T follicular helper cell (primary cell): ENCODE measurements at places on chromosomes 3 and 15.

DNA sequence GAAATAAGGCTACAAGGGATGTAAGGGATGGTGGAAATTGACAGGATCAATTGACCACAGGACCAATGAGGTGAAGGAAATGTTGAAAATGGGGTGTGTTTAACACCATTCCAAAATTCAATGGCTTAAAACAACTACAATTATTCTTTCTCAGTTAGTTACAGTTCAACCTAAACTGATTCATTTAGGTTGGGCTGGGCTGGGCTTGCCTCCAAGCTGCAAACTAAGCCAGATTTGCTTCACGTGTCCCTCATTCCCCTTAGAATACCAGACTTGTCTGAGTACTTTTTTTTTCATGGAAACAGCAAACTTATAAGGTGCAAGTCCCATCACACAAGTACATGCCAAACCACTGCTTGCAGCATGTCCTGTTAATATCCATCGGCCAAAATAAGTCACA lies 280.1 kb downstream of the NEK10 start:
- DNase-seq, result no peak

- peak; percentile 60 for DNase-seq
Measured at GRCh38 chr15:91853511-91853947, at the start of gene SLCO3A1. Gene SLCO3A1 (plus strand): TSS chr15:91853708.

- no peak for DNase-seq
Measured at GRCh38 chr15:57287123-57287521, 89.2 kb upstream of the CGNL1 start.

- DNase-seq, result no peak
Measured at GRCh38 chr3:119781330-119782198, at the start of gene NR1I2. Gene NR1I2 (plus strand): TSS chr3:119782101.

DNA sequence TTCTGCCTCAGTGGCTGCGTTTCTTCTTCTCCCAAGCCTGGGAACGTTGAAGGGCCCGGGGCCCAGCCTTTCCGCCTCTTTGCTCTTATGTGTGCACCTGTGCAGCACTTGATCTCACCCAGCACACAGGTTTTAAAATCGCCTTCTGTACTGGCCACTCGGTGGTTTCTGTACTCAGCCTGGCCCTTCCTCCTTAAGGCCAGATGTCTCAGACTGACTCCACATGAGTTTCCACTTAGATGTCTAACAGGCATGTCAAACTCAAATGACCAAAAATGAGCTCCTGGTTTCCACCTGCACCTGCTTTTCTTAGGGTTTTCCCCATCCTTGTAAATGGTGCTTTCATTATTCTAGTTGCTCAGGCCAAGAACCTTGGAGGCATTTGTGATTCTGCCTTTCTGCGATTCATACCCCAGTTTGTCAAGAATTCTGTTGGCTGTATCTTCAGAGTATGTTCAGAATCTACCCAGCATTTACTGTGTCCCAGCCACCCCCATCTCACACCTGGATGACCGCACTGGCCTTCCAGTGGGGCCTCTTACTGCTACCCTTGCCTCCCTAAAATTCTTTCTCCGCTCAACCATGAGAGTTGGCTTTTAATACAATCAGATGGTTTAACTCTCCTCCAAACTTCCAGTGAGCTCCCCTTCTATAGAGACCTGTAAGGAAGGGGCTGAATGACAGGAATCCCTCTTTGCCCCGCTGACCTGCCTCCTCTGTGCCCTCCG lies 2.2 kb upstream of the TRAK1 start:
- DNase-seq, result no peak

DNA sequence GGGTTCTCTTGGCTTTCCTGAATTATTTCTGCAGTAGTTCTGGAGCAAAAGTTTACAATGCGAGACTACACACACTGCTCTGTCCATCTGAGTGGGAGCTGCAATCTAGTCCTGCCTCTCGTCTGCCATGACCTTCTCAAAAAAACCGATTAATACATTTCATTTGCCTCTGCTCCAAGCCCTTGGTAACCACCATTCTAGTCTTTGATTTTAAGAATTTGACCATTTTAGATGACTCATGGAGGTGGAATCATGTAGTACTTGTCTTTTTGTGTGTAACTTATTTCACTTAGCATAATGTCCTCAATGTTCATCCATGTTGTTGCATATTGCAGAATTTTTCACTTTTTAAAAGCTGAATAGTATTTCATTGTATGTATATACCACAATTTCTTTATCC lies 356.9 kb downstream of the SV2B start:
- no peak for DNase-seq

- DNase-seq, result no peak
Measured at GRCh38 chr3:10119376-10119775, 3.9 kb downstream of the BRK1 start.

DNA sequence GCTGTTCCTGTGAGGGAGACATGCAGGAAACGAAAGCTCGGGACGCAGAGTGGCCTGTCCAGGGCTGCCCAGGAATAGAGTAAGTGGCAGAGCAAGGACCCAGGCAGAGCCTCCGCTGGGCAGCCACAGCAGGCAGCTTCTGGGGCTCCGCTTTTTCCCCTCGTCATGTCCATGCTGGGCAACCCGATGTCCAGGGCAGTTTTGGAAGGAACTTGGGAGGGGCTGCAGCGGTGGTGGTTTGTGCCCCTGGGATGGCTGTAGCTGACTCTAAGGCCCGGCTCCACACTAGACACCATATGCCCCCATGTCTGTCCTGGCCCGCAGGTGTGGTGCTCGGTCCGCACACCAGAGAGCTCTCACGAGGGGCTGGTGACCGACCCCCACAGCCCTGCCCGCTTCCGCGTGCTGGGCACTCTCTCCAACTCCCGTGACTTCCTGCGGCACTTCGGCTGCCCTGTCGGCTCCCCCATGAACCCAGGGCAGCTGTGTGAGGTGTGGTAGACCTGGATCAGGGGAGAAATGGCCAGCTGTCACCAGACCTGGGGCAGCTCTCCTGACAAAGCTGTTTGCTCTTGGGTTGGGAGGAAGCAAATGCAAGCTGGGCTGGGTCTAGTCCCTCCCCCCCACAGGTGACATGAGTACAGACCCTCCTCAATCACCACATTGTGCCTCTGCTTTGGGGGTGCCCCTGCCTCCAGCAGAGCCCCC lies 7.1 kb upstream of the PSMD2 start:
- DNase-seq, result no peak

- no peak for DNase-seq
Measured at GRCh38 chr15:68410466-68411342, 21.3 kb downstream of the ITGA11 start.
